ENCODE measurements at places on chromosomes 12 and 14.

GRCh38 chr14:36167431-36167830 lies 9.1 kb downstream of the PTCSC3 start:
- DNase-seq: no peak

GRCh38 chr12:7497661-7498060 lies 5.9 kb downstream of the CD163 start:
- DNase-seq: no peak

DNA sequence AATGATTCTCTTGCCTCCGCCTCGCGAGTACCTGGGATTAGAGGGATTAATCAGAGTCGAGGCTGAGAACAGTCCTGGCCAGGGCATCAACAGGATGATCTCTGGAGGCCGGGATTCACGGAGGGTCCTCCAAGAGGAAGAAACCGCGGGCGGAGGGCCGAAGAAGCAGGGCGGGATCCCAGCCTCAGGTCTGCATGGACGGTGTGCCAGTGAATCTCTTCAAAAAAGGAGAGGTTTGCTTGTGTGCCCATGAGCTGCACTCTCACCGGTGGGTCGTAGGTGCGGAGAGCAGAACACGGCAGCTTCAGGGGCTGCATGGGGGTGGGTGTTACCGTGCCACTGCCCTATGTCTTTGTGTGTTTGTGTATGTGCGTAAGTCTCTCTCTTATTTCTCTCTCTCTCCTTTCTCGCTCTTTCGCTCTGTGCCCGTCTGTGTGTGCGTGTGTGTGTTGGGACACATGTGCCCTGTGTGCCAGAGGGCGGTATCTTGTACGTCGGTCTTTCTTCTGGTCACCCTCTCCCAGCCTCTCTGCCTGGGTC lies 768.2 kb upstream of the ALG10B start:
- peak; percentile 6 for DNase-seq

DNA sequence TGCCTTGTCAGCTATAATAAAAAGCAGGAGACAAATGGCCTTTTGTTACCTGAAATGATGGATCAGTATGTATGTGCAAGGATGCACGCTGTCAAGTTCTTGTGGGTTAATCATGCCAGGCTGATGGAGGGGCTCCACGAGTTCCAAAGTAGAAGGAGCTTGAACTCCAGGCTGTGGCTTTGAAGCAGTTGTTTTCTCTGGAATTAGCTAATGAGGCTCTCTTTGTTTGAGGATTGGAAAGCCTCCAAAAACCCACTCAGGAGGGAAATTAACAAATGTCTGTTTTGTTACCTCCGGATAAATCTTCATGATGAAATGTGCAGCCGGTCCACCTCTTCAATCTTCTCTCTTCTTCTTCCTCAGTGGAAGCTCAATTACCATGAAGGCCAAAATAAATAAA lies 605.5 kb downstream of the DIO2 start:
- peak; percentile 98 for DNase-seq

DNA sequence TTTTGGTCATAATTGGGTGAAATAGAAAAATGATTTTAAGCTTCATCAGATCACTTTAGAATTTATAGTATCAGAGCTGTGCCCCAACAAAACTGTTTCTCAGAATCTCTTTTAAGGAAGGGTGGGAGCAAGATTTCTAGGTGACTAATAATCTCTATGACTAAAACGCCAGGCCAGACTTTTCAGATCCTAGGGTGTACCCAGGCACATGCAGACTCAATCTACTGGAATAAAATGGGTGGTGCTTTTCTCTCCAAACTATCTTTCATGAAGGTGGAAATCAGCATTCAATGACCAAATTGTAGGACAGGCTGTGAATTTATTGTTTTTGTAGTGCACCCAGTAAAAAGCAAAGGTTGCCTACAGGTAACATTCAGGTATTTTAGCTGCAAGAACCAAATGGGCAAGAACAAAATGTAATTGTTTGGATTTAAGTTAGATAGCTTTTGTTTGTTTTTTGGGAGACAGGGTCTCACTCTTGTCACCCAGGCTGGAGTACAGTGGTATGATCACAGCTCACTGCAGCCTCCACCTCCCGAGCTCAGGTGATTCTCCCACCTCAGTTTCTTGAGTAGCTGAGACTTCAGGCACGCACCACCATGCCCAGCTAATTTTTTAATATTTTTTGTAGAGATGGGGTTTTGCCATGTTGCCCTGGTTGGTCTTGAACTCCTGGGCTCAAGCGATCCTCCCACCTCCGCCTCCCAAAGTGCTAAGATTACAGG lies 49.5 kb downstream of the PPP2R5C start:
- DNase-seq: no peak

- DNase-seq: no peak
Observed at GRCh38 chr14:104169699-104170479, 31.5 kb downstream of the KIF26A start.

GRCh38 chr14:81613341-81614045 lies 79.8 kb upstream of the SEL1L start:
- no peak for DNase-seq

GRCh38 chr12:93612776-93613175 lies 40.3 kb downstream of the SOCS2 start:
- DNase-seq: no peak

DNA sequence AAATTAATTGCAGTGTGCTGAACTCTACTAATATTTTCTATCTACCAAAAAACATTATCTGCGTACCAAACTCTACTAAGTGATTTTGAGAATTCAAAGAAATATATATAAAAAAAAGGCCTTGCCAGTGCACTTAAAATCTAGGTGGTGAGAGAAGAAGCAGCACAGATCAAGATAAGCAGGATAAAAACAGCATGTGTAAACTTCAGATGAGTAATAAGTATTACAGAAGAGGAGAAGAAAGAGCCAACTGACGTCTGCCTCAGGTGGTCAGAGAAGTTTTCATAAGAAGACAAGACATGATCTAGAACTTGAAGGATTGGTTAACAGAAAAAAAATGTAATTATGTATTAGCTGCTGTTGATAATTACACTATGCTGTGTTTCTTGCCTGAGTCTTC lies 166.4 kb downstream of the DUSP6 start:
- no peak for DNase-seq

DNA sequence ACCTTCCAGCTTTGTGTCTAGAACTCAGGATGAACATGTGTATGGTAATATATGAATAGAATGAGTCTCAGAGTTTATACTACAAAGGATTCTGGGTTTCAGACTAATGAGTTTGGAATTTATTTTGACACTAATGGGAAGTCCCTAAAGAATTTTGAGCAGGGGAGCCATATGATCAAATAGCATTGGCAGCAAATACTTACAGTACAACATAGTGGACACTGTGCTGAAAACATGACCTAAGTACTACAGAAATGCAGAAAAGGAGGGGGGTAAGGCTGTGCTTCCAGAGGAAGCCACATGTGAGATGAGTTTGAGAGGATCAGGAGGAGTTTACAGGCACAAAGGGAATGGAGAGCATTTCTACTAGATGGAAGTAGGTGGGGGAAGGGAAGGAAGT lies 225.8 kb downstream of the C12orf42 start:
- no peak for DNase-seq

DNA sequence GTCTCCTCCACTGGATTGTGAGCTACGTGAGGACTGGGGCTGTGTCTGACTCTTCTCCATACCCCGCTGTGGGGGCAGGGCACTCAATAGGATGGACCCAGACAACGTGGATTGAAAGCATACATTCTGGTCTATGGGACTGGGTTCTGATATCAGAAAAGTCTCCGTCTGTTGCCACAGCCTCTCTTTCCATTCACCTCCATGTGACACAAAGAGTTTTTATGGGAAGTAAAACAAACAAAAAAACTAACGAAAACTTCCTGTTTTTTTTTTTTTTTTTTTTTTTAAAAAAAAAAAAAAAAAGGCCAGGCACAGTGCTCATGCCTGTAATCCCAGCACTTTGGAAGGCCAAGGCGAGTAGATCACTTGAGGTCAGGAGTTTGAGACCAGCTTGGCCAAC lies 44.7 kb downstream of the SLC8A3 start:
- DNase-seq: no peak

GRCh38 chr12:9808504-9808903 lies 18.8 kb upstream of the KLRF1 start:
- DNase-seq: no peak
